ENCODE measurements at places on chromosomes 6 and 20. TPM values are rescaled to one million over a fixed set of nuclear protein-coding genes. Genes with fewer than 3 reads are reported as not detected.
A peak's percentile ranks its signal among the peaks of the same experiment; 100 is the strongest.

- peak; percentile 77 for DNase-seq
Measured at GRCh38 chr6:129575378-129576118, 134.4 kb downstream of the ARHGAP18 start.

DNA sequence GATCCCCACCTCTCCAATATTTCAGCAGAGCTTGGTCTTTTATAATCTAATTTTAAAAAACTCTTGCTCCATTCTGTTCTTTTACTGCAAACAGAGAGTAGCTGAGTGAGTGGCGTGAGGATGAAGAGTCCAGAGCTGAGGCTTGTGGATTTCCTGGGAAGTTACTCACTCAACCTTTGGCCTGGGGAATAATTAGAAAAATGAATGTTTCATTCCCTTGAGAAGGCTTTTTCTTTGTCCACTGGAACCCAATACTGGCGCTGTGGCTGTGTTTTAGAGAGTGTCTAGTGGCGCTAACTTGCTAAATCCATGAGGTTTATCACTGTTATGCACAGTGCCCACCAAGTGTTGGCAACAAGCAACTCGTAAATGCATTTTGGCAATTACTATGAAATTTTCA, 251.5 kb downstream of the HIVEP2 start:
- peak; percentile 87 for DNase-seq

Gene GHRH
- not detected for total RNA-seq

DNA sequence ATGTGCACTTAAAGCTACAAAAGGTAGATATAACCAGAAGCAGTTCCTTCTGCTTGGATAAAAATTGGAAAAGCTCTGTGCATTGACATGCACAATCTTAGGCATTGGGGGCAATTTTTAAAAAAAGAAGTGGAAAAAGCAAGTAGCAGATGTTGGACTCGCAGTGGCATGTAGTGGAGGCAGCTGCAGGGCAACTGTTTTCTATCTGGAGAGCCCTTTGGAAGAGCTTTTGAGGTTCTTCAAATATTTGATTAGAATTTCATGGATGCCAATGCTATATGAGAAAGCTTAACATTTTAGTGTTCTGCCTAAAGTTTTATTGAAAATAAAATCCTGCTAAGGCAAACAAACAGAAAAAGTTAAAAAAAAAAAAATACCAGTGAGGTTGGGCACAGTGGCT, 388.3 kb upstream of the RNF217 start:
- no peak for DNase-seq

GRCh38 chr20:36184816-36185776, 30.6 kb downstream of the EPB41L1 start:
- no peak for DNase-seq

Measured in GM23248 (cell line).